Stimulated activated naive CD8-positive, alpha-beta T cell treated with anti-CD3 and anti-CD28 coated beads, Interleukin-15, amount 100 ng/mL, for 72 hours (primary cell): ENCODE measurements at places on chromosomes 4 and X.

- DNase-seq, result no peak
Measured at GRCh38 chrX:100850317-100850716, 23.8 kb downstream of the NOX1 start.

DNA sequence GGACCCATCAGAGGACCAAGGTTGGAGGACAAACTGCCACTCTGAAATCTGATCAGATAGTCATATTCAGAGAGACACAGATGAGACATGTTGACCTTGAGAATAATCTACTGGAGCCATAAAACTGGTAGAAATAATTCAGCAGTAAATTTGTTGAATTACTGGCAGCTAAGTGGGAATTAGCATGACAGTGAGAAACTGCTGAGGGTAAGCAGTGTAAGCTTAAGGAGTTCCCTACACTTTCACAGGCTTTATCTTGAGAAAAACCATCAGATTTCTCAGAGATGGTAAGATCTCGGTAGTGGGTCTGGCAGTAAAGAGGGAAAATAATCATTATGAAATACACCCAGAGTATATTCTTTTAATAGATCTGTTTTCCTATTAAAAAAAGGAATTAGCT is 213.7 kb downstream of the TECRL start:
- DNase-seq, result no peak

GRCh38 chr4:123553733-123554637 is 157.4 kb downstream of the SPRY1 start:
- DNase-seq, result no peak

- DNase-seq, result no peak
Measured at GRCh38 chr4:11878241-11878640, 449.5 kb upstream of the HS3ST1 start.

DNA sequence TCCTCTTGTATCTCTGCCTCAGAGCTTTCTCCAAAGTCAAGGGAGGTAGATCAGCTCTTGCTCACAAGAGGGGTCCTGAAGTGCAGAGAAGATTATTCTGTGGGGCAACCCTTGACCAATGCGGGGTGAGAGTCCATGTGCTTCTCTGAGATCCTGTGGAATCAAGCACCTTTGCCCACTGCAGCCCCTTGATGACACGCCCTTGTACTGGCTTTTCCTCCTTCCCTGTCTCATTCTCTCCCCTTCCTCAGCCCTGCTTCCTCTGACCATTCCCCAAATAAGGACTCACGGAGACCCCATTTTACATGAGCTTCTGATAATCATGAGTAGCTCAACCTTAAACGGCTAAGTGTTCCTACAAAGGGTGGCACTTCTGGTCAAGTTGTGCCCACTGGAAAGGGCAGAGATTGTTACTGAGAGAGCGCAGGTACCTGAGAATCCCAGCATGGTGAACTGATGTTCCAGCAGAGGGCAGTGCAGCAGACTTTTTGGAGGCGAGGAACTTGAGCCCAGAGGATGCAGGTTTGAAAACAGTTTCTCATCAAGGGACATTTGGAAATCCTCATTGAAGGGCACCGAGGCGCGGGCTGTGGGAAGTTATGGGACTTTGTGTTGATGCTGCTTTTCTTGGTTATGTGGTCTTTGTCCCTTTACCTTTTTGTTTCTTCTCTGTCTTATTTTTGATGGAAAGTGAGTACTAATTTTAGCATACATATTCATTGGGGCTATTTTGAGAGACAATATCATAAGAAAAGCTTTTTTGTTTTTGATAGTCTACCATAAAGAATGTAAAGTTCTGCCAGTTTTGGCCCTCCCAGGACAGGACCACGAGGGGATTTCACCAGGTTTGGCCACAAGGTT is 201.3 kb downstream of the RBM46 start:
- peak; percentile 20 for DNase-seq

DNA sequence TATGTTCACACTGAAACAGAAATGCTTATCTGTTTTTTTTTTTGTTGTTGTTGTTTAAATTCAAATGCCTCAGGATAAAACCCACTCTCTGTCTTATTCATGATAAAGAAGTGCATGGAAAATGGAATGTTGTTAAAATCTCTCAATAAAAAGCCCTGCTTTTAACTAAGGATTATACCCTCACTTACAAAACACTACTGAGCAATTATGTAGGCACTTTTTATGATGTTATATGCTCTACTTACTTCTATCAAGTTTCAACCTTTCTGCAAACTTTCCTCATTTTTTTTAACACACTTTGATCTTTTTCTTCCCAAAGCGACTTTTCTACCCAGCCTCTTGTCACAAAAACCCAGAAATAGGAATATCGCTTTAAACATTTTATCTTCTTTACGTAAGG is 26.5 kb downstream of the SLIT2 start:
- no peak for DNase-seq

DNA sequence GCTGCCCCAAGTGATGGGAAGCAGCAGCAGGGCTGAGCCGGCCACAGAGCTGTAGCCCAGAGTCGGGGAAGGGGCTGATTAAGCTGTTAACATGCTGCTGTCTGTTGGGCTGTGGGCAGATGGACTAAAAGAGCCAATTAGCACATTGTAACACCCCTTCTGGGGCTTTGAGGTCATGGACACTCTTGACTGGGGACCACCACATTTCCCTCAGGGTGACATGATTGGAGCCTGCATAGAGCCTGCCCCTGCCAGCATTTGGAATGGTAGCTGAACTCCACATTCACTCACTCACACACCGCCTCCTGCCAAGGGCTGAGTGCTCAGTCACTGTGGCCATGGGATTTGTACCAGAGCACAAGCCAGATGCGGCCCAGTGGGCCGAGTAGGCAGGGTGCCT is 646.9 kb downstream of the FAT4 start:
- no peak for DNase-seq

DNA sequence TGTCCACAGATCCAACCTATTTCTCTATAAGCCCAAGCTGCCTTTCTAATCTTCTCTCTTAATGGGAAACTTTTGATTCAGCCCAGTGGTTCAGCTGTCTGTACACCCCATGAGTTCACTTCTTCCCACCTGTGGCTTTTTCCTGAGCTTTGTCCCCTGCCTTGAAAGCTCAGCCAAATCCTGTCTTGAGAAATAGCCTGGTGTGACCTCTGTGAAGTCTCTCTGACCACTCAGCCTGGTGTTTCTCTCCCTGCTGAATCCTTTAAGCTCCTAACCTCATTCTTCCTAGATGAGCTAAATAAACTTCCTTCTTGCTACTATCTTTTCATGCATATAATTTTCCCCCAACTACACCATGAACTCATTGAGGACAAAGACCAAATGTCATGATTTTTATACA is 15.2 kb upstream of the HERC5 start:
- no peak for DNase-seq

GRCh38 chr4:99716996-99717395 is 59.4 kb upstream of the C4orf54 start:
- no peak for DNase-seq

DNA sequence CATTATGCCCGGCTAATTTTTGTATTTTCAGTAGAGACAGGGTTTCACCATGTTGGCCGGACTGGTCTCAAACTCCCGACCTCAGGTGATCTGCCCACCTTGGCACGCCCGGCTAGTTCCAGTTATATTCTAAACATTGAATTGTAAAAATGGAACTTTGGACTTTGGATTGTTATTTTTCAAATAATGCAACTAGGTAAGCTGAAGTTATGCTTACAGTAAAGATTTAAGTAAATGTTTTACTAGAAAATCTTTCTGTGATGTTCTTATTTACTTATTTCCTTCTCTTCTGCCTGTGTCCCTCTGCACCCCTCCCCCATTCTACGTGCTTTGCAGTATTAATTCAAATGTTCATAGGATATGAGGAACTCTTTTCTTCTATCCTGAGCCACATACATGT is 26.1 kb downstream of the GK start:
- DNase-seq, result no peak

GRCh38 chrX:10549280-10549679 is 71.1 kb downstream of the MID1 start:
- no peak for DNase-seq

- DNase-seq, result no peak
Measured at GRCh38 chr4:33914386-33914785, 2329.9 kb downstream of the ARAP2 start.

GRCh38 chr4:188387179-188387791 is 248.0 kb downstream of the TRIML1 start:
- no peak for DNase-seq

- peak; percentile 33 for DNase-seq
Measured at GRCh38 chrX:71650333-71650969, 16.9 kb upstream of the LOC101059915 start.

DNA sequence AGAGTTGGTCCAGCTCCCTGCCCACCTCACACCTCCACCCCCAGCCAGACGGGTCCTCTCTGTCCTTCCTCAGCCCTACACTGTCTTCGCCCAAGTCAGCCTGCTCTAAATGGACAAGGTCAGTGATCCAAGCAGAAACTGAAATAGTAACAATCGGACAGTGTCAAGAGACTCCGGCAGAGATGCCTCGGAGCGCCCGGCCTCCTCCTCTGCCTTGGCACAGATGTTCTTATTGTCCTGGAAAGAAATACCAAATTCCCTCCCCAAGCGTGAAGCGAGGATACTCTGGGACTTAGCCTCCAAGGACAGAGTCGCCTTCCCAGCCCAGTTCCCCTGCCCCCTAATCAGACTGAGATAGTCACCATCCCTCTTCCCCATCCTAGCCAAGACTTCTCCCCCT is 28.5 kb downstream of the UTP14A start:
- DNase-seq, result no peak

DNA sequence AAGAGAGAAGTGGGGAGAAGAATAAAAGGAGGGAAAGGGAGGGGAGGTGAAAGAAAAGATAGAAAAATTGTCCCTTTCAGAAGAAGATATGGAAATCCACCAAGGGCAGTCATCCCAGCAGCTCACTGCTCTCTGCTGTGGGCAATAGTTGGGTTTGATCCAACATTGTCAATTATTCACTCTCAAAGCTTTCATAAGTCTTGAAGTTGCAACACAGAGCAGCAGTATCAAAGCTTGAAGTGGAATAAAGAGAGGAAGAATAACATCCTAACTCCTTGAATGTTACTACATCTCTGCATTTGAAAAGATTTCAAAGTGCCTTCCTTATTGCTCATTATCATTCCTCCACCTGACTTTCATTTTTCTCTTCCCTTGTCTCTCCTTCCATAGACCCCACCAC is 62.3 kb upstream of the HHIP start:
- no peak for DNase-seq

DNA sequence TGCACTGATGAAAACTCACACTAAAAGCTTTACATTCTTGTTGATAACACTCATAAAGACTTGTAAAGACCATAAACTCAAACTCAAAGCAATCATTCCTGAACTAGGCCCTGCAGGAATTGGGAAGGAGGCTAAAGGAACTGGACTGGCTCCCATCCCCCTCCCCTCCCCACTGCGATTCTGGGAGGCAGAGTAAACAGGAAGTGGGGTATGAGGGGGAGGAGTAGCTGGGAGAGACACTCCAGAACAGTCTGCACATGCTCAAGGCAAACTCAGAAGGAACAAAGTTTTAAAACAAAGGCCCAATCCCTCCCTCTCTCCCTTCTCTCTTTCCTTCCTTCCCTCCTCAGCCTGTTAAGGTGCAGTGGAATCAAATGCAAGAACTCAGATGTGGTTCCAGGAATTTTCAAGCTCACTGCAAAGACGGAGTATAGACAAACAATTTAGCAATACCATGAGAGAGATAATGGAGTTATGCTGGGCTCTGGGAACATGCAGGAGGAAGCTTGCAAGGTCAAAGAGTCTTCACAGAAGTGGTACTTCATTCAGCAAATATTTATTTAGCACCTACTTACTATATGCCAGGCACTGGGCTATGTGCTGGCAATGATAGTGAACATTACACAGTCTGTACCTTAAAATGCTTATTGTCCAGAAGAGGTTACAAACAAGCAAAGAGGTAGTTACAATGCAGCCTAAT is 15.9 kb downstream of the MID1IP1 start:
- no peak for DNase-seq

DNA sequence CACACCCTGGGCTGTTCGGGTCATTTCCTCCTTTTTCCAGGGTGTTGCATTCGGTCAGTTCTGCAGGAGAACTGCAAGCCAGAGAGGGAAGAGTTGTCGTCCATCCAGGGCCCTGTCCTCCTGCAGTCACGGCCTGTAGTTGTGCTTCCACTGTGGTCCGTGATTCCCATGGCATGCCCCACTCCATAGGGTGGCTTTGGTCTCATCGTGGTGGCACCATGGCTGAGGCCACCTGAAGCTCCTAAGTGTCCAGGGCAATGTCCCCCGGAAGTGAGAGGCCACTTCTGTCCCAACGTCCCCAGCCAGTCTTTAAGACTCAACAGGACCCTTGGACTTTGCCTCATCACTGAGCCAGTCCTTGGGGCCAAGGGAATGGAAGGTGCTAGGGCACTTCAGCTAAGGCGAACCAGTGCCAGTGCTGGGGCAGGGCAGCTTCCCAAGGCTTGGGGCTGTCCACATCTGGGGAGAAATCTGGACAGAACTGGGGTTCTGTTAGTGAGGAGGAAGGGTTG is 83.7 kb downstream of the HTRA3 start:
- DNase-seq, result no peak

- no peak for DNase-seq
Measured at GRCh38 chr4:146500216-146500615, 21.5 kb downstream of the SLC10A7 start.

DNA sequence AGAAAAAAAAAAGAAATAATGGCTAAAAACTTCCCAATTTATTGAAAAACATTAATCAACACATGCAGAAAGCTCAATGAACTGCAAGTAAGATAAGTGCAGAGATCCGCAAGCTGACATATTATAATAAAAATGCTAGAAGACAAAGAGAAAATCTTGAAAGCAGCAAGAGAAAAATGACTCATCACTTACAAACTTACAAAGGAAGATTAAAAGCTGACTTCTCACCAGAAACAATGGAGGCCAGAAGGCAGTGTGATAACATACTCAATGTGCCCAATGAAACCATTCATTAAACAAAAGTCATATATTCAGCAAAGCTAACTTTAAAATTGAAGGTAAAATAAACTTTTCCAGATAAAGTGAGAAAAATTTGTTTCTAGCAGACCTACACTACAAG is 7.3 kb upstream of the BRWD3 start:
- no peak for DNase-seq

DNA sequence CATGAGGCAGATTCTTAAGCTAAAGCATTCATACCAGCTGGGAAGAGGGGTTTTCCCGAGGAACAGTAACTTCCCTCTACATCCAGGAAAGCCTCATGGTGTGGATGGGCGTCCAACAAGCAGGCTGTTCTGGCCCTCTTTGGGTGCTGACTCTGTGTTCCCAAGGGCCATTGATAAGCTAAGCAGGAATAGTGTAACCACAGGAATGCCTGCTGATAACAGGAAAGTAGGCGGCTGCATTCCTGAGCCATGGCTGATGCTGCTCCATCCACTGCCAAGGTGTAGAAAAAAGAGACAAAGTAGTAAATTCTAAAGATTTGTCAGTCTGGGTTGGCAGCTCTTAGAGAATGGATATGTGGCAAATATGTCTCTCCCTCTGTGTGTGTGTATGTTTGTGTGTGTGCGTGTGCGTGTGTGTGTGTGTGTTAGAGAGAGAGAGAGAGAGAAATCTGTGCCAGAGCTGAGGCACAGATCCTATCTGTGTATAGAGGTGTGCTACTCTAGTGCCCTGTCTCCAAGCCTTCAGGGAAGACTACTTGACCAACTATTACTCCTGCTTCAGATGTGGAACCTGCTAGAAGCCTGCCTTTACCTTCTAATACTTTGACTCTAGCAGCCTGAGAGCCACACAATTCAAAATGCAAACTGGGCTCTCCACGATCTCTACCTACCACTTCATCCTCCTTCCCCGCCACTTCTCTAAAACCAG is 353.1 kb upstream of the NR3C2 start:
- no peak for DNase-seq
